ENCODE measurements at places on chromosomes 7 and 10. TPM values are rescaled to one million over a fixed set of nuclear protein-coding genes. Genes with fewer than 3 reads are reported as not detected.

Gene KIAA1217
- 0.31 TPM for total RNA-seq

Gene PLAU
- 143 TPM for total RNA-seq

GRCh38 chr10:52740913-52741675, 31.5 kb downstream of the MBL2 start:
- DNase-seq, result peak; percentile 29

Gene CHN2
- total RNA-seq, result not detected

DNA sequence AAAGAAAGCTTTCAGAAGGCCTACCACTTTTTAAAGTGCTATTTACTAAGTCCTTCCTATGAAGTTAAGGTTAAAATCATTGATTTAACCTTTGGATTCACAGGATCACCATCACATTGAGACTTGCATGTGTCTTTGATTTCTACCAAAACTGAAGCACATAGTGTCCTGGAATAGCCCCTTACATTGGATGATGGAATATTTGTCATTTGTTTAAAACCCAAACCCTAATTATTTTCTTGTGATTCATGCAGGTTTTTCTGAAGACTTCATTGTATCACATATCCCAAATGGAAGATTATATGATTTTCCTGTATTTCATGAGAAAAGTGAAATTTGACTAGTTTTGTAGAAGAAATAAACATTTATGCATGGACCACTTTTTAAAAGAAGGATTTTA, 3.3 kb downstream of the SEMA3A start:
- DNase-seq, result no peak

- DNase-seq, result no peak
These were observed 98.2 kb downstream of the RAB11FIP2 start for GRCh38 chr10:117948493-117948892.

Gene SLC37A3
- 75.1 TPM for total RNA-seq

Gene UPP1
- total RNA-seq, result 55.9 TPM

Gene ACTR1A
- total RNA-seq, result 185 TPM
